ENCODE measurements at places on chromosomes 1 and 21.

DNA sequence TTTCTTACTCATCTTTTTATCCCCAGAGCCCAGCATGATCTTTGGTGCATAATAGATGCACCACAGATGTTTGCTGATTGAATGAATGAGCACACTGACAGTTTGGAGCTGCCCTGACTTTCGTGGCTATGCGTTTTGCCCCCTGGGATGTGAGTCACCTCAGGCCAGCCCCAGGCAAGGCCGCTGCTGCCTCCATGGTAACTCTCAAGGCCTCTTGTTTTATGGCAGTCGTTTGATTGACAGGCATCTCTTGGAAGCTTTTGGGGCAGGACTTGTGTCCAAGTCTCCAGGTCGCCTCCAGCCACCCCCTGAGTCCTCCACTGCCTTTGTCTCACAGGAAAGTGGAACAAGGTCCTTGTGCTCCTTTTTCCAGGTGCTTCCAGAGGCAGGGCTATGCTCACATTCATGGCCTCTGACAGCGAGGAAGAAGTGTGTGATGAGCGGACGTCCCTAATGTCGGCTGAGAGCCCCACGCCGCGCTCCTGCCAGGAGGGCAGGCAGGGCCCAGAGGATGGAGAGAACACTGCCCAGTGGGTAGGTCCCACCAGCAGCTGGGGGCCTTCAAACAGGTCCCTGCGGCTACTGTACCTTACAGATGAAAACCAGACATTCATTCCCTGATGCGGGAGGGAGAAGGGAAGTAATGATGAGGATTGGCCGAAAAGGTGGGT, 11.2 kb downstream of the PSEN2 start:
- DNase-seq, result no peak

- DNase-seq, result no peak
These were observed 322.8 kb downstream of the TGFB2 start for GRCh38 chr1:218667781-218668516.

- DNase-seq, result no peak
These were observed 4.0 kb upstream of the ZBTB40 start for GRCh38 chr1:22447621-22448111.

DNA sequence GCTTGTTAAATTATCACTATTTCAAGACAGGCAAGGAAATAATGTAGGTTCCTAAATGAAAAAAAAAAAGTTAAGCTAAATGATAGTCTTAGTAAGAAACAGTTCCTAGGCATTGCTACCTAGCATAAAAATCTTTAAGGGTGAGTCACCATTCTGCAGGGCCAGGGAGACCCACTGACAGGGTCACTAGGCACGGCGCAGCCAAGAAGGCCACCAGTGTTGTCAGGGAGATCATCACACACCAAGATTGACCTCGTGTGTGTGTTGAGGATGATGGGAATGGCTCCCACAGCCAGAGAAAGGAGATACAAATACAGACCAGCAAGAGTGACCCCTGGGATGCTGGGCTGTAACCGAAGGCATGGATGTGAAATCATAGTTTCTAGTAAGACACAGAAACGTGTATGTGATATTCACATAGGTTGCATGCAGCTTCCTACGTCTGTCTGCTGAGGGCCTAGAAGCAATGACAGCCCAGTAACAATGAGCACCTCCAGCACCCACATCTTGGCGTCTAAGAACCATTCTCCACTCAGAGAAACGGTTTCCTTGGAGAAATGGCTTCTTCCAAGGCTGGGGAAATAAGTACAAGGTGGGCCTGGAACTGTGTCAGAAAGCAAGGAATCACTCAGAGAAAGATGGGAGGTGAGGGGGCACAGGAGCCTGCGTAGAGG, 29.1 kb downstream of the RIPK4 start:
- DNase-seq, result no peak

- no peak for DNase-seq
These were observed 101.1 kb upstream of the JUN start for GRCh38 chr1:58884706-58885661.

GRCh38 chr1:95657248-95657647, 423.2 kb downstream of the RWDD3 start:
- no peak for DNase-seq

DNA sequence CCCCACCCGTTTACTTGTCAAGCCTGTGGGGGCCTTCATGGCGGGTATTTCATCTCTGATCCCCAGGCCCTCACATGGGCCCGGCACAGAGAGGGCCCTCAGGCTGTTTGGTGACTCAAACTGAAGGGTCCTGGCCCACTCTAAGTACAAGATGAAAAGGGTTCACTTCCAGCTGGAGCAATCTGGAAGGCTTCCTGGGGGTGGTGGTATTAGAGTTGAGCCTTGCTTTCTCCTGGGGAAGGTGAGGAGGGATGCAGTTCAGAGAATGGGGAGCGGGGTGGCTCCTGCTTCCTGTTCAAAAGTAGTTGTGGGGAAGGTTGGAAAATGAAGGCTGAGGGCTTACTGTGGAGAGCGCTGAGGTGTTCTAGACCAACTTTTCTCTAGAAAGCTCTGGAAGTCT, 47.7 kb downstream of the DHRS3 start:
- no peak for DNase-seq

- DNase-seq, result peak; percentile 36
These were observed 54.5 kb upstream of the ATP2B4 start for GRCh38 chr1:203572134-203572625.

- no peak for DNase-seq
These were observed 269.7 kb downstream of the LMO4 start for GRCh38 chr1:87598429-87598828.

DNA sequence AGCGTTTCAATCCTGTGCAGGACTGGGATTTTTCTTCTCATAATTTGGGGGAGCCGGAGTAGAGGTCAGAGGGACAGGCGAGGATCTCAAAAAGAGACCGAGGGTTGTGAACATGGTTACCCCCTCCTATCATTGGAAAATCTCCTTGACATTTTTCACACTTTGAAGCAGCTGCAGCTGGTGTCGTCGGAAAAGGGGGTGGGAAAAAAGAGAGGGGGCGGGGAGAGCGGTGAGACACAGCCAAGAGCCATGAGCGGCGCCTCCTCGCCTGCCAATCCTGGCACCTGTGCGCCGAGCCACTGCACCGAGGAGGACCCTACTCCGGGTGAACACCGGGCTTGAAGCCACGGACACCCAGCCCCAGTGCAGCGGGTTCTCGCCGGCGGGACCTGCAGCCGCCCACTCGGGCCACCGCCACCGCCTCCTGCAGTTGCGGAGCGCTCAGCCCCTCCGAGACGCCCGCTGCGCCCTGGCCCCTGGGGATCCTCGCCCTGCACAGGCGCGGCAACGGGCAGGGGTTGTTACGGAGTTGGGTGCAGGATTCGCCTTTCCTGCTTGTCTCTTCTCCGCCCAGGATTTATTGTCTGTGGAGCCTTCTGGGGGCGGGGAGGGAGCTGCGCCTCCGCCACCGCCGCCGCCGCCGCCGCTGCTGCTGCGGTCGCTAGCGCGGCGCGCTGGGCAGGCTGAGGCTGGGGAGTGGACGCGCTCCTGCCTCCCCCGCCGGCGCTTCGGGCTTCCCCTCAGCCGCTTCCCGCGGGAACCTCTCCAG, at the start of gene LRRC7:
Gene LRRC7, plus strand, starts transcription at position 271 of the 769 bp plus-strand sequence. CDS start 718 bp downstream, outside the sequence.
- DNase-seq, result peak; percentile 89

DNA sequence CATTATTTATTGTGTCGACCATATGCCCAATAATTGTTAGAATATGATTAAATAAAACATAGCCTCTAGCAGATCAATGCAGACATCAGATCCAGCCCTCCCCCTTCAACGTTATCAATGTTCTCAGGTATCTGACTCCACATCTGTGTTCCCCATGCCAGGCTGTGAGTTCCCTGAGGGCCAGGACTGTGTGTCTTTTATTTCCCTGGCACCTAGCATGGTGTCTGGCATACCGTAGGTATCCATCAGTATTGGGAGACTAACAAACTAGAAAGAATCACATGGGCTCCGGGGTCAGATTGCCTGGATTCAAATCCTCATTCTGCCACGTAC, 48.3 kb downstream of the SDC3 start:
- no peak for DNase-seq

DNA sequence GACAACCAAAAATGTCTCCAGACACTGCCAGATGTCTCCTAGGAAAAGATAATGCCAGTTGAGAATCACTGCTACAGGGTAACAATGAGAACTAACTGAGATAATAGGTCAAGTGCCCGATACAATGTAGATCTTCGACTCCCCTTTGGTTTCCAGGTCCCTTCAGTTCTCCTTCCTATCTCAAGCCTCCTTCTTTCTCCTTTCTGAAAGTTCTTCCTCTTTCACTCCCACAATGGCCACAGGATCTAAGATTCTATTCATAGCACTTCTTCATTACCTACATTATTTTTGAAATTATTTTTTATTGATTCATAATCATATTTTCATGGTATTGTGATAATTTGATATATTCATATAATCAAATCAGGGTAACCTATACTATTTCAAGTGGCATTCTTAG, 6.3 kb downstream of the PFDN2 start:
- DNase-seq, result no peak

DNA sequence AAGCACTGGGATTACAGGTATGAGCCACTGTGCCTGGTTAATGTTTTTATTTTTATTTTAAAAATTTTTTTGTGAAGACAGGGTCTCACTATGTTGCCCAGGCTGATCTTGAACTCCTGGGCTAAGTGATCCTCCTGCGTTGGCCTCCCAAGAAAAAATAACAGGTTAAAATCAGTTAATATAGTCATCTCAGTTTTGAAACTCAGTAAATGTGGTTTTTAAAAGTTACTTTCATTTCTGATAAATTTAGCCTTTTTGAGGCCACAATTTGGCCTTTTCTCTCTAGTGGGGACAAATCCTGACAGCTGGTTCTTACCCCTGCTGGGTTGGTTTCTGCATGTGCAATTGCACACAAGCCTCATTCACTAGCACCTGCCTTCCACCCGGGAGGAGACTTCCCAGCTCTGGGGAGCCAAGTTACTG, 13.3 kb downstream of the PMF1 start:
- DNase-seq, result no peak

DNA sequence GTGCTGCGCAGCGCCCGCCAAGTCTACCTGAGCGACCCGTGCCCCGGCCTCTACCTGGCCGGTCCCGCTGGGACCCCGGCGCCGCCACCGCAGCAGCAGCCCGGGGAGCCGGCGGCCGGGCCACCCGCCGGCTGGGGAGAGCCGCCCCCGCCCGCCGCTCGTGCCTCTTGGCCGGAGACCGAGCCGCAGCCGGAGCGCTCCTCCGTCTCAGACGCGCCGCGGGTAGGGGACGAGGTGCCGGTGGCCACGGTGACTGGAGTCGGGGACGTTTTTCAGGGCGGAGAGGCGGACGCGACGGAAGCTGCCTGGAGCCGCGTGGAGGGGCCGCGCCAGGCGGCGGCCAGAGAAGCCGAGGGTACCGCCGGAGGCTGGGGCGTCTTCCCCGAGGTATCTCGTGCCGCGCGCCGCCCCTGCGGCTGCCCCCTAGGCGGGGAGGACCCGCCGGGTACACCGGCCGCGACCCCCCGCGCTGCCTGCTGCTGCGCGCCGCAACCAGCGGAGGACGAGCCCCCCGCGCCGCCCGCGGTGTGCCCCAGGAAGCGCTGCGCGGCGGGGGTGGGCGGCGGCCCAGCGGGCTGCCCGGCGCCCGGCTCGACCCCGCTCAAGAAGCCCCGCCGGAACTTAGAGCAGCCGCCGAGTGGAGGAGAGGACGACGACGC, 646 bp downstream of the IER5 start:
- no peak for DNase-seq

- no peak for DNase-seq
These were observed 136.6 kb downstream of the PROX1 start for GRCh38 chr1:214124281-214124805.

GRCh38 chr1:178311164-178311563, 185.6 kb downstream of the CLEC20A start:
- DNase-seq, result no peak

DNA sequence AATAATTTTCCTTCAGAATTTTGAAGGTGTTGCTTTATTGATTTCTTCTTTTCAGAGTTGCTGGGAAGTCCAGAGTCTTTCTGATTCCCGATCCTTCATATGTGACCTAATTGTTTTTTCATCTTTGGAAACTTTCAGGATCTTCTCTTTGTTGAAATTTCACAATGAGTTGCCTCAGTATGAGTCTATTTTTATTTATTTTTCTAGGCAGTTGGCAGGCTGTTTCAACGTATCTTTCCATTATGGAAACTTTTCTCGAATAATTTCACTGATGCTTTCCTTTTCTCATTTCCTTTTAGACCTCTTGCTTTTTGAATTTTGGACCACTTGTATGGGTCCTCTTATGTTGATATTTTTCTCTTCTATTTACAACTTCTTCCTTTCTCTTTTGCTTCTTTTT, 354.3 kb downstream of the TGFB2 start:
- no peak for DNase-seq

- no peak for DNase-seq
These were observed 144.5 kb downstream of the TM2D1 start for GRCh38 chr1:61580417-61580816.

DNA sequence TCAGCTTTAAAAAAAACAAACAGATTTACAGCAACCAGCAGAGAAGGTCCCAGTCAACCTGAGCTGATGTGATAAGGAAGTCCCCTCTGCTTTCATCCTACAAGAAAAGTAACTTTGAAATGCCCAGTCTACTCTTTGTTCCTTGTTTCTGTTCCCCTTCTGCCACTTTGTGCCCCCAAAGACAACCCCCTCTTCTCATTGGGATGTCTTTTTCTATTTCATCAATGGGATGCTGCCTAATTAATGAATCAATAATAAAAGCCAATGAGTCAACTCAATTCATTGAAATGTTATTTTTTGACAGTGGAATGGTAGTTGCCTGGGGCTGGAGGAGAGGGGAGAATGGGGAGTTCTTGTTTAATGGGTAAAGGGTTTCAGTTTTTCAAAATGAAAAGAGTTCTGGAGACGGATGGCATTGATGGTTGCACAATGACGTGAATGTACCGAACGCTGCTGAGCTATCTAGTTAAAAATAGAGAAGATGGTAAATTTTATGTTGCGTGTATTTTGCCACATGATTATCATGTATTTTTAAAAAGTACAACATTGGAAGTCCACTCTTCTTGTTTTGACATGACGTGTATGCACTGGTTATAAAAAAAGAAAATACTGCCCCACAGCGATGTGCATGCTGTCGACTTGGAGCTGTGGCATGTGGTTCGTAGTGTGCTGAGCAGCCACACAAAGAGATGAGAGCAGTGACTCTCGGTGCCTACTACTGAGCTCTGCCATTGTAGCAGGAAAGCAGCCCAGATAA, 22.4 kb upstream of the PADI2 start:
- no peak for DNase-seq
